ENCODE measurements at places on chromosomes 12 and 14. TPM values are rescaled to one million over a fixed set of nuclear protein-coding genes. Genes with fewer than 3 reads are reported as not detected.

The BEGAIN gene
- 0.26 TPM for total RNA-seq

The HCAR1 gene
- total RNA-seq: 5.9 TPM

The ACSM4 gene
- not detected for total RNA-seq

DNA sequence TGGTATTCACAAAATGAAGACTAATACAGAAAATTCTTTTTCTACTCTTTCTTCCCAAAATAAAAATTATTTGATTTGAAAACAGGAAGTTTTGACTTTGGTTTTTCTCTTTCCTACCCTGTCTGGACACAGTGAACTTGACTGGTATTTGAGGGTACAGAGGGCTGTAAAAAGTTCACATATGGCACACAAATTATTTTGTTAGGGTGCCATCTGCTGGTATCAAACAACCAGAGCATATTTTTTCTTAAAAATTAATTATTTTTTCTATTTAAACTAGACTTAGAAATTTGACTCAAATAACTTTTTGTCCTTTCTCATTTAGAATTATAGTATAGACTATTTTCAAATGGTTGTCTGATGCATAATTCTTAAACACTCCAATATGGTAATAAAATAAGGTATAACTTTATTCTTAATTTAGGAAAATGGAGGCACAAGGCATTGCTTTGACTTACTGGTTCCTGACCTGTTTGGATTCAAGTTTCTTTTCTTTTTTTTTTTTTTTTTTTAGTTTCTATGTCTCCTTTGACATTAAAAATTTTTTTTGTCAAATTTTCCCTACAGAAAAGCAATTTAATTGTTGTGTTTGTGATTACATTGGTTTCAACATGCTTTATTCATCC is 390.6 kb downstream of the PRKD1 start:
- peak; percentile 4 for DNase-seq

- DNase-seq: no peak
Measured at GRCh38 chr12:46891306-46891705, 65.5 kb upstream of the SLC38A4 start.

DNA sequence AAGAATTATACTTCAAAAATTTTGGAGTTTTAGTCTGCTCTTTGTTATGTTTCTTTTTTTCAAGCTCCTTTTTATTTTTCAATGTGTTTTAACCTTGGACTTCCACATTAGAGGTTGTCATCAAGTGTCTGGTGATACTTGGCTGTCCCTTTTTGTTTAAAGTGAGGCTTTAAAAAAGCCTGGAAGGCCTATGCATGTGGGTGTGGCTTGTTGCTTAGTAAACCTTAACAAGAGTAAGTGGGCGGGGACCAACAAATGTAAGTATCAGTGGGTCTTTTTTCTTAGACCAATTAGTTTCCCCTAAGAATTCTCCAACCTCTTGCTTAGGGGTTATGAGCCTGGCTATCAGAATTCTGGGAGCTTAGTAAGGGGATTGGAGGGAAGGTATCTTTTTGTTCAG is 26.4 kb downstream of the HCFC2 start:
- DNase-seq: no peak

- no peak for DNase-seq
Measured at GRCh38 chr12:90229407-90230170, 521.0 kb upstream of the ATP2B1 start.
